ENCODE measurements at places on chromosomes 7 and 10.

DNA sequence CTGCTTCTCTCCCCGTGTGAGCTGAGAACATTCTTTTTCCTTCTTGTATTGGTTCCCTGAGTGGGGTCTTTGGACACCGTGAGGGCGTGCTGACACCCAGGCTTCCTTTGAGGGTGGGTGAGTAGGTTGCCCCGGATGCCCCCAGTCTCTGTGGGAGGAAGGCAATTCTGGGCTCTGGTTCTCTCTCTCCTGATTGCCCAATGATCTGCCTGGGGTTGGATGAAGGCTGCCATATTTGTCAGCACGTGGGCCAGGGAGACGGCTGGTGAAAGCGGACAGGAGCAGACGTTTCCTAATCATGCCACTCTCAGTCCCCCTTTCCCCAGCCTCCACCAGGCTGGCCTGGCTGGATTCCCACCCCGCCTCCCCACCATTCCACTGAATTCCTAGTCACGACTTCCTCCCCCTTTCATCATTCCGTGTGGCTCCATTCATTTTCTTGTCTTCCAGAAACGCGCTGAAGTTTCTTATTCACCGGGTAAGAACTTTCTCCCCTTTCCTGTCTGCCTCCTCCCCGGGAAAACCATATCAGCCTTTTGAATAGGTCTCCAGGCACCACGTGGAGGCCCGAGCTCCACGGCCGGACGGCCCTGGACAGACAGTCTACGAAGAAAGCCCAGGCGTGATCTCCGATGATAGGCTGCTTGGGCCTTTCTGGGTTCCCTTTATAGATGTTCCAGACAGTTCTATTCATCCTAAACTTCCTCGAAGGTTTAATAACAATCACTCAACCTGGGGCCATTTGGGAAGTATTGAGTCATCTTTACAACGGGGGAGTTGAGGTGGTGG is 98.7 kb upstream of the NPTX2 start:
- no peak for DNase-seq

GRCh38 chr10:72692994-72693781 is 1.2 kb downstream of the MCU start:
- peak; percentile 41 for DNase-seq

- no peak for DNase-seq
Measured at GRCh38 chr10:119575506-119575905, 21.3 kb downstream of the TIAL1 start.

- no peak for DNase-seq
Measured at GRCh38 chr10:60800918-60801317, 22.6 kb downstream of the CDK1 start.

DNA sequence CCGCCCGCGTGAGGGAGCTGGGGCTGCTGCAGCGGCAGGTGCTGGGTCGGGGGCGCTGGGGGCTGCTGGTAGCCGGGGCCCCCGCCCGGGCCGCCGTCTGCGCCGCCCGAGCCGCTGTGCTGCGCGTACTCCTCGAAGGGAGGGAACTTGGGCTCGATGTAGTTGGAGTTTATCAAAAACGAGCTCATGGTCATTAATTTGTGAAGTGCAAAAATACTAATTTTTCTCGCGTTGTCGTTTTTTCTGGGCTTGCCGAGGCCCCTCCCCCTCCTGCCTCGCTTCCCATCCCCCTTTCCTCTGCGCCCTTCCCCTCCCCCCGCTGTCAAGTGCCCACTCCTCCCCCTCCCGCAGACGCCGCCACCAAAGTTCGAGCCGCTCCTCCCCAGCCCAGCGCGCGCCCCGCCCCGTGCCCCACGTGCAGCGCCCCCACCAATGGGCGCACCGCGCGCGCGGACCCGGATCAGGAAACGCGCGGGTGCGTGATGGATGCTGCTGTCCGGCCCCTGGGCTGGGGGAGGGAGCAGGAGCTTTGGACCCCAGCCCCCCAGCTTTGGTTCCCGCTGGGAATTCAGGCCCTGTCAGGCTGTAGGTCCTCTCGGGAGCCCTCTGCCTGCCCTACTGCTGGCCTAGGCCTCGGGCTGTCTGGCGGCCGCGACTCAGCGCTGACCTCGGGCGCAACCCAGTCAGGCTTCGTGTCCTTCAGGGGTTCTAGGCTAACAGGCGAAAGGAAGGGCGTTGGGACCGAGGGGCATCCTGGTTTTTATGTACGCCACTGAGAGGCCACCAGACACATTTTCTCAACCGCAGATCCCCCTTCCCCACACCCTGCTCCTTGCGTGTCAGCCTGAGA is at the start of gene HOXA4:
Gene HOXA4, minus strand, starts transcription at position 218 of the 850 bp plus-strand sequence. Its CDS starts 24 bp downstream, at position 194.
- DNase-seq = peak; percentile 86

- no peak for DNase-seq
Measured at GRCh38 chr10:96491303-96491702, 22.4 kb downstream of the TLL2 start.

DNA sequence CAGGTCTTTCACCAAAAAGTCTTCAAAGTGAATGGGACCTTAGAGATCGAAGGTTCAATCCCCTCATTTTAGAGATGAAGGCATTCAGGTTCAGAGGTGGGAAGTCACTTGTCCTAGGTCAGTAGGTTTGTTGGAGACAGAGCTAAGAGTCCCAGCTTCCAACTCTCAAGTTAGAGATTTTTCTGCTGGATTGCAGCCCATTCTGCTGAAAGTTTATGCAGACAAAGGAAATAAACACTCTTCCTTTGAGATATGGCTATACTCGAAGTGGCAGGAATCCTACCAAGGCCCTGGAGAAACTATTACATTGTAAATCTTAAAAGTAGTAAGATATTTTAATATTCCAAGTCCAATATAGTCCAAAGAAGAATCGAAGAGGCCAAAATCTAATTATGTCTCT is 64.4 kb downstream of the LYZL1 start:
- DNase-seq = no peak

- no peak for DNase-seq
Measured at GRCh38 chr7:23075571-23075970, 30.0 kb upstream of the KLHL7 start.

DNA sequence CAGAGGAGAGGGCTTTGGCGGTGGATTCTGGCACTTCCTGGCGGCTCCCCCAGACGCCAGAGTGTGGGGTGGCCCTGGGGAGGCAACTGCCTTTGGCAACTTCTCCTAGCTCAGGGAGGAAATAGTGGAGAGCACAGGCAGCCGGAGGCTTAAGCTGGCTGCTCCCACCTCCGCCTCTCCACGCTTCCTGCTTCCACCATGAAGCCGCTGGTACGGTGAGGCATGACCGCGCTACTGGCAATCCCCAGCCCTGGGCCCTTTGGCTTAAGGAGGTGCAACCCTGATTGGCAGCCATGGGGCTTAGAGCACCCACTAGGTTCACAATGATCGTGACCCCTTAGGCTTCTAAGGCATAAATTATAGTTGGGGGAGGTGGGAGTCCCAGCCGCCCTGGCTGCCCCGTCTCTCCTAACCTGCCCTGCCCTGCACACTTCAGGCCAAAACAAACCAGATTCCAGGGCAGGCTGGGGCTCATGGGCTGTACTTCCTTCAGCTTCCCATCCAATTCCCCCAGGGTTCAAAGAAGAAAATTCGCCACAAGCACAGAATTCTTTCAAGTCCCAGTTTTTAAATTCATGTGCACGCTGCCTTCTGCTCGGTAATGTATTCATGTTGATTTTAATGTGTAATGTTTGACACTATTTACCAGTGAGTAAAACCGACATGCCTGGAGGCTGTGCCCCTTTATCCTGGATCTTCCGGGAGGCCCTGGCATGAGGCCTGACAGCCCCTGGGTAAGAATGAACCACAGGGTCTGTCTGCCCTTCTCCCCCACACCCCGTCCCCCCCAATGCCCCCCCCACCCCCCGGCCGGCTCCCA is 90.7 kb upstream of the LRRC4 start:
- no peak for DNase-seq

DNA sequence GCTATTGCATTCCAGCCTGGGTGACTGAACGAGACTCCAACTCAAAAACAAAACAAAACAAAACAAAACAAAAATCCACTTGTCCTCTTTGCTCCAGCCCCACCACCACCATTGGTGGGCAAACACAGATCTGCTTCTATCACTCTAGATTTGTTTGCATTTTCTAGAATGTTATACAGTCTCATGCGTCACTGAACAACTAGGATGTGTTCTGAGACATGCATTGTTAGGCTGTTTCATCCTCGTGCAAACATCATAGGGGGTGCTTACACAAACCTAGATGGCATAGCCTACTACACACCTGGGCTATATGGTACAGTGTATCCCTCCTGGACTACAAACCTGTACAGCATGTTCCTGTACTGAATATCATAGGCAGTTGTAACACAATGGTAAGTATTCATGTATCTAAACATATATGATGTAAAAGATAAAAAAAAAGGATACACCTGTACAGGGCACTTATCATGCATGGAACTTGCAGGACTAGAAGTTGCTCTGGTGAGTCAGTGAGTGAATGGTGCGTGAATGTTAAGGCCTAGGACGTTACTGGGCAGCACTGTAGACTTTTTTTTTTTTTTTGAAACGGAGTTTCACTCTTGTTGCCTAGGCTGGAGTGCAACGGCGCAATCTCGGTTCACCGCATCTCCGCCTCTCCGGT is 45.3 kb downstream of the BTBD16 start:
- DNase-seq = no peak

GRCh38 chr10:112183329-112184051 is at the start of gene GPAM:
Gene GPAM (minus strand): TSS chr10:112183765. CDS start chr10:112181784, 1,981 bp downstream.
- DNase-seq = peak; percentile 95

GRCh38 chr10:20737107-20737506 is 160.0 kb downstream of the NEBL start:
- no peak for DNase-seq

- DNase-seq = no peak
Measured at GRCh38 chr10:83076443-83076842, 1062.9 kb upstream of the GHITM start.

DNA sequence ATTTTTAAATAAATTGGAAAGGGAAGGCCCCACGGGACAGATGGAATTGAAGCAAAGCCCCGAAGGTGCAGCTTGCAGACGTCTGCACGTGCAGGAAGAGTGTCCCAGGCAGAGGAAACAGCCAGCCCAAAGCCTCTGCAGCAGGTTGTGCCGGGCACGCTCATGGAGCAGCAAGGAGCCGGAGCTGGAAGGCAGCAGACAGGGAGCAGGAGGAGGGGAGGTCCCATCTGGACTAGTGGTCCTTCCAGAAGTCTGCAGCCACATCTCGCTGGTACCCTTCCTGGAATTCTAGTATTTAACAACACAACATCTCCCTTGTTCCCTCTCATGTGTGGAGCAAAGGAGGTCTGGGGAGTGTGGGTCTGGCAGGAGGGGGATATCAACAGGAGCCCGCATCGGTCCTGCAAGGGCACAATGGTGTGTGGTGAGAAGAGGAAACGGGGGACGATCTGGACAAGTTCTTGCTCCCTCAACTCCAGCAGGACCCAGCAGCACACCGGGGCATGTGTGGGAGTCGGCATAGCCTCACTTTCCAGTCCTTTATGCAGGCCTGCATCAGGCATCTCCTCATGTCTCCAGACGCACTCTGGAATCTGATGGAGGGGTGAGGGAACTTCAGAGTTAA is 169.3 kb downstream of the GRID1 start:
- DNase-seq = no peak

- no peak for DNase-seq
Measured at GRCh38 chr7:130877991-130878305, 143.9 kb upstream of the KLF14 start.

- DNase-seq = no peak
Measured at GRCh38 chr7:57482-58255, 134.7 kb upstream of the FAM20C start.

- peak; percentile 50 for DNase-seq
Measured at GRCh38 chr10:101749047-101750016, 26.6 kb downstream of the FGF8 start.

DNA sequence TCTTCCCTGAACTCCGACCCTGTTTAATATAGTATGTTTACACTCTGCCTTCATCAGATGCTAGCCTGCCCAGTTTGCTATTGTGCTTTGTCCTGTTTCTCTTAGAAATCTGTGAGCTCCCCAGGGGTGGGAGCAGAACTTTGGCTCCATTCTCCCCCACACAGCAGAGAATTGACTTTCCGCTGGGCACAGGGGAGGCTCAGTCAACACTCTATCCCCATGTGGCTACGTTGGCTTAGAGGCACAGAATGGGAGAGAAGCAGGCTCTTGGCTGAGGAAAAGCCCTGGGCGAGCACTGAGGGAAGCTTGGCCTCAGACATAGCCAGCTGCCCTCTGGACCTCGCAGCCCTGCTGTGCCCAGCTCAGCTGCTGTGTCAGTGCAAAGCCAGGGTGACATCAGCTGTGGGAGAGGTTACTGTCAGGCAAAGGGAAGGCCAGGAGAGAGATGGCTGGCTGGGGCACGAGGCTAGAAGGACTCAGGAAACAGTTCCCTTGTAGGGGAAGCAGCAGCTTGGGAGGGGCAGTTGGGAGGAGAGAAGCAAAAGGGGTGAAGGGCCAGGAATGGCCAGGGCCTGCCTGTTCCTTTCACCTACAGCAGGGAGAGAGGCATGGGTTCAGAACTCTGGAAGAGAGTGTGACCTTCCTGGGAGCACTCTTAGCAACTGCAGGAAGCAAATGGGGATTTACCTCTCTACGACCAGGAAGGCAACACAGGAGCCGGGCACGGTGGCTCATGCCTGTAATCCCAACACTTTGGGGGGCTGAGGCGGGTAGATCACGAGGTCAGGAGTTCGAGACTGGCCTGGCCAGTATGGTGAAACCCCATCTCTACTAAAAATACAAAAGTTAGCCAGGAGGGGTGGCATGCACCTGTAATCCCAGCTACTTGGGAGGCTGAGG is 5.8 kb upstream of the SCD start:
- no peak for DNase-seq

GRCh38 chr7:76234931-76235441 is 33.3 kb downstream of the SRRM3 start:
- peak; percentile 84 for DNase-seq

GRCh38 chr7:129889133-129889844 is 63.5 kb downstream of the UBE2H start:
- DNase-seq = no peak

- no peak for DNase-seq
Measured at GRCh38 chr7:139111811-139112301, 2.3 kb upstream of the ZC3HAV1 start.

DNA sequence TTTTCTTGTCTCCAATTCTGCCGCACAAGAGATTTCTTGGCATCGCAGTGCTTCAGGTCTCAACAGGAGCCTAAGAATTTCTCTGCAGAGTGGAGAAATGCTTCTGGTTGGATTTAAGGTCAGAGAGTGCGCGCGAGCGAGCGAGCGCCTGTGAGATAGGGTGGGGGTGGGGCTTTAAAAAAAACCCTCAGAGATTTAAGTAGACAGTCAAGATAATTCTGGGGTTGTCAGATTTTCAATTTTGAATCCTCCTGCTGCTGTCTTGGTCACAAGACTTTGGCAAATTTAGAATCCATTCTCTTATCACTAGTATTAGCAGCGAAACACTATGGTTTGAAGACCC is 49.7 kb downstream of the CPEB3 start:
- DNase-seq = peak; percentile 44

- no peak for DNase-seq
Measured at GRCh38 chr10:1465418-1465911, 271.9 kb downstream of the ADARB2 start.

- no peak for DNase-seq
Measured at GRCh38 chr7:88115816-88116215, 104.0 kb downstream of the SRI start.

Data from erythroblast (primary cell).